Endothelial cell of umbilical vein (primary cell): ENCODE measurements at places on chromosomes 2 and 18. TPM values are rescaled to one million over a fixed set of nuclear protein-coding genes. Genes with fewer than 3 reads are reported as not detected.

Gene CGREF1
- polyA plus RNA-seq = 2.7 and 2.9 TPM in 2 replicates

Gene KCMF1
- polyA plus RNA-seq = 45.5 and 49.3 TPM in 2 replicates

Gene CXCR4
- polyA plus RNA-seq = 42.2 and 43.0 TPM in 2 replicates

Gene HRH4
- 0.03 TPM in 2 replicates for polyA plus RNA-seq

Gene LOXHD1
- polyA plus RNA-seq = 0.02 TPM in 1 of 2 replicates, not detected in the other

Gene PFN4
- 0.23 and 0.27 TPM in 2 replicates for polyA plus RNA-seq

Gene ELOA2
- not detected in 2 replicates for polyA plus RNA-seq

Gene ARHGAP15
- not detected in 2 replicates for polyA plus RNA-seq

GRCh38 chr18:26700201-26700600 lies 151.8 kb upstream of the KCTD1 start:
- DNase-seq = no peak

DNA sequence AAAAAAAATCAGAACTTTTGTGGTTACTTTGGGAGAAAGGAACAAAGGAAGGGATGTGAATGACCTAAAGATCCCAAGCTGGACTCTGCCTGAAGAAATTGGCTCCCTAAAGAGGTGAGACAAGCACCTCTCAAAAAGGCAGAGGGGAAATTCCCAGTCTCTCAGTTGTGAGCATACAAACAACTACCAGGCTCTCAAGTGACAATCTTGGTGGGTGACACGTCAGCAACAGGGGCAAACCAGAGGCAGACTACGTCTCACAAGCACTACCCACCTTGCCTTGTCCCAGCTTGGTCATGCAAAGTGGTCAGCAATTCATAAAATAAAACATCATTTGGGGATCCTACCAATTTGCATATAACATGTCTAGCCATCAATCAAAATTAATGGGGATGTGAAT lies 24.3 kb upstream of the LRATD1 start:
- no peak for DNase-seq

- DNase-seq = peak; percentile 39
Measured at GRCh38 chr2:173962583-173963110, 2.5 kb downstream of the SP3 start.

GRCh38 chr18:10265560-10266333 lies 188.7 kb upstream of the APCDD1 start:
- DNase-seq = no peak

DNA sequence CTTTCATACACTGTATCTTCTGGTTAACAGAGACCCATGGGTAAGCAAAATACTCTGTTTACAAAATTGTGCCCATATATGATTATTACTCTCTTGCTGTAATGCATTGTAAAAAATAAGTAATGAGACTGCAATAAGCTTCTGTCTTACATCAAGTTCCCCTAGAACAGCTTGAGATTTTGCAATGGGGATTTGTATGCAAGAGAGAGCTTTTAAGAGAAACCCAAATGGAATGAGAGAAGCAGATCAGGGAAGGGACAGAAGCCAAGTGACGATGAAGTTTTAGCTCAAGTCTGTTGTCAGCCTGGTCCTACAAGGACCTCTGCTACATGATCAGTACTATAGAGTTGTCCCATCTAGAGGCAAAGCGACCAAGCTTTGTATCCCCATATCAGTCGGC lies 218.1 kb upstream of the VWC2L start:
- DNase-seq = no peak

DNA sequence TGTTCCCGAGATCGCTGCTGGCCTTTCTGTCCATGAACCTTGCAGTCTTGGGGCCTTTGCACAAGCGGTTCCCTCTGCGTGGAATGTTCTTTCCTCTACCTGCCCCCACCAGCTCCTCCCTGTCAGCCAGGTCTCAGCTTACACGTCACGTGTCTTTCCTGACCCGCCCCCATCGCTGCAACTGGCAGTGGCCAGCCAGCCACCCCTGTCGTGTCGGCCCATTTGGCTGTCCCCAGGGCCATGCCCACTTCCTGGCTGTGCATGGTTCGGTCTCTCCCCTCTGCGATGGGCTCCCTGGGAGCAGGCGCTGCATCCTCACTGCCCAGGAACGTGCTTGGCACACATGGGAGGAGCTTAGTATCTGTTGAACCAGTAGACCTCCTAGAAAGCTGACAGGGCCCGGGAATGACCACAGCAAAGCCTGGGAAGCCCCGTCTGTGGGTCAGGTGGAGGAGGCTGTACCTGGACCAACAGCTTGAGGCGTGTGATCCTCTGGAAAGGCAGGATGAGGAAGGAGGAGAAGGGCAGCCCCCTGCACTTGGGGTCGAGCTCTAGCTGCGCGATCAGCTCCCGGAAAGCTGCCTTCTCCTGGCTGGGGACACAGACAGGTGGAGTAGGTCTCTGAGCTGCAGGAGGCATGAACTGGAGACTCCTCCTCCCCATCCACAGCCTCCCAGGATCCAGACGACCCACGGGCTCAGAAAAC lies 21.0 kb downstream of the SNORC start:
- DNase-seq = peak; percentile 26

- DNase-seq = no peak
Measured at GRCh38 chr18:64091526-64091925, 57.4 kb downstream of the LINC00305 start.

GRCh38 chr2:11705711-11706110 lies 35.7 kb upstream of the NTSR2 start:
- no peak for DNase-seq

GRCh38 chr2:55025082-55025481 lies 25.2 kb downstream of the RTN4 start:
- no peak for DNase-seq

- no peak for DNase-seq
Measured at GRCh38 chr2:70062270-70062669, 25.0 kb upstream of the PCBP1 start.

- DNase-seq = no peak
Measured at GRCh38 chr18:1421502-1421901, 516.8 kb downstream of the ADCYAP1 start.

GRCh38 chr18:22688877-22689496 lies 244.1 kb upstream of the RBBP8 start:
- DNase-seq = no peak

DNA sequence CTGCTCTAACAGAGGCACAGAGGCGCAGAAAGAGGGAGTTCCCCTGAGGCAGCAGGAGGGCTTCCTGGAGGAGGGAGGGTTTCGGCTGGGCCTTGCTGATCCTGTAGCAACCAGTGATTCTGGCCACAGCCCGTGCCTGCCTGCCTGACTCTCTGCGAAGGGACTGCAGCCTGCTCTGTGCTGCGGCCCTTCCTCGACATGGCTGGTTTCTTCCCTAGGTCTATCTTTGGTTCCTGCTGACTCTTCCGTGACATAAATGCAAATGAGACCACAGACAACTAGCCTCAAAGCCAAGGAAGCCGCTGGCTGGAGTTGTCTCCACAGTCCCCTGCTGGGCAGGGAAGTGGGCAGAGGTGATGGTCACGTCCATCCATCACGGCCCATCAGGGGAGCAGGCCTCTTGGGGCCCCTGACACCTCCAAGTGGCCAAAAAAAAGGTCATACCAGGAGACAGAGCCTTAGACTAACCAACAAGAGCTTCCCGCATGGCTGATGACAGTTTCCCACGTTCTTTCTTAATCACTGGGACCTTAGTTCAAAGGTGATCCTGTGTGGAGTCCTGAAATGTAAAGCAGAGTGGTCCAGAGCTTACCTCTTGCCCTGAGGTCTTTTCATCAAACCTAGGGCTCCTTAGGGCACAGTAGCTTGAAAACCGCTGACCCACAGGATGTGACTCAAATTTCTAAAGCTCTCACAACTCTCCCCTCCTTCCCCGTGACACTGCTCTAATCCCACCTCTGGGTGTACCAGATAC lies 55.3 kb downstream of the HS1BP3 start:
- DNase-seq = peak; percentile 65

DNA sequence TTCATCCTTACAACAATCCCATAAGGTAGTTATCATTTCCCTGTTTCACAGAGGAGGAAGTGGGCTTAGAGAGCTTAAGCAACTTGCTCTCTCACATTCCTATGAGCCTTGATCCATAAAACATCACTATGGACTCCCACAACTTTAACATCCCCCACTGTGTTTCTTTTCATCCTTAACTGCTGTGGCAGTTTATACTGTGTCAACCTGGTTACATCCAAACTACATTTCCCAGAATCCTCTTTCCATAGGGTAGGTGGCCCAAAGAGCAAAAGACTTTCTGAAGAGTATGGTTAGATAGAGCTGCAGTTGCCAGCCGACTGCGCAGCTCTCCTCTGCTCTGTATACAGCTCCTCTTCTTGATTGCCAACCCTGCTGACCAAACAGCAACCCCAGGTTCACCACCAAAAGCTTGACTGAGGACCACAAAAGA lies 22.5 kb downstream of the MAP3K2 start:
- no peak for DNase-seq

- no peak for DNase-seq
Measured at GRCh38 chr2:206766057-206766930, 888 bp downstream of the FASTKD2 start.

DNA sequence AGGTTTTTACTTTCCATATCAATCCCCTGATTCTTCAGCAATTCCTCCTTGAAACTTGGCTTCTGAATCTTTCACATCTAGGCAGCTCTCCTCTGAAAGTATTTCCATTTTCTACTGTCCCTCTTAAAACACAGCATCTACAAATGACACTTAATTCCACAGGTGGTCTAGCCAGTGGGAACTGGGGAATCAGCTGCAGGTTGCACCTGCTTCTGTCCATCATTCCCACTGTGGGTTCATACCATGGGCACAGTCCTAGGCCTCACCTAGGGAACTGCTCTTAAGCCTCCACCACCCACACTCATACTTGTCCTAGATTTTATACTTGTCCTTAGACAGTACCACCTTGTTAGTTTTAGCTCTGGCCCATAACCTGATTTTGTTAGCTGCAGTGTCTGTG lies 2.2 kb downstream of the LOXL3 start:
- no peak for DNase-seq

DNA sequence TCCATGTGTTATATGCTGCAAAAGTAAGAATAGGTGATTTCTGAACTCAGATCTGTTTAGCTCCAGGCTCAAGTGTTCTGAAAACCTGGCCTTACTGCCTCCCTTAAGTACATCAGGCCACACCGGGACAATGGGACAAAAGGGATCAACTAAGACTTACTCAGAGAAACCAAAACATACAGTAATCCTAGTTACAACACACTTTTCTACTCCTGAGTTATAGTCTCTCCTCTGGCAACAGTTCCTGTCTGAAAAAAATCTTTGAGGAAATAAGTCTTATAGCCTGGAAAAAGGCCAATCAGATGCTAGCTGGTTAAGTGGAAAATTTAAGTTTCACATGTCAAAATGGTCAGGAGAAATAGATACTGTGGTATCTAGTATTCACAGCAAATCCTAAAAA lies 5.6 kb downstream of the METTL5 start:
- DNase-seq = peak; percentile 80

GRCh38 chr2:205218056-205218455 lies 464.2 kb upstream of the NRP2 start:
- no peak for DNase-seq

DNA sequence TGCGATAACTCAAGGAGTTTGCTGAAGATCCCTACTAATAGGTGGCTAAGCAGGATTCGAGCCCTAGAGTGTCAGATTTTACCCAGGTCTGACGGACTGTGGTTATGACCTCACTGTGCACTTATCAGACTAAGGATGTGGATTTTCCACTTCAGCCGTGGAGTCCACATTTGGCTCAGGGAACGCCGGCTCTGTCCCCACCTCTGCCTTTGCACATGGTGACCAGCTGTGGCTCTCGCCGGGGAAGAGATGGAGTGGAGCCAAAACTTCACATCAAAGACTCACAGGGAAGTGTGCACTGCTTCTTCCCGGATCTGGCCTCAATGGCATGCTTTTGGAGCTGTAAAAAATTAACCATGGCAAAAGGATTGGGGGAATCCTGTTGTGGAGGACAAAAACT lies 249.3 kb upstream of the APCDD1 start:
- DNase-seq = no peak
